ENCODE measurements at places on chromosomes 7 and 10.
A peak's percentile ranks its signal among the peaks of the same experiment; 100 is the strongest.

GRCh38 chr7:15279640-15280039 lies 282.2 kb downstream of the AGMO start:
- no peak for DNase-seq

DNA sequence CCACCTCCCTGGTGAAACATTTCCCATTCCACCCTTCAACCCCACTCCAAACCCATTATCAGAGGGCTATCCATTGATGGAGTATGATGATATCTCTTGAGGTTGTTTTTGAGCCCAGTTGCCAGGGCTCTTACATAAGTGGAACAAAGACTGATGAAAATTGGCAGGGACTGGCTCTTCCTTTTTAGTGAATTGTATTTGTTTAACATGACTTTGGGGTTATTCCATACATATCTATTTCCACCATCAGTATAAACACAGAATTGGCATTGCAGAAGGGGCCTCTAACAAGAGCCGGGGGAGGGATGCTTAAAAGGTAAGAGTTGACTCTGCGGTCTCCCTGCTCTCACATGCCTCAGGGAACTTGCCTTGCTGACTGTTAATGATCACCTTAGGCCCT lies 28.9 kb downstream of the FZD1 start:
- no peak for DNase-seq

GRCh38 chr10:127325506-127325905 lies 129.1 kb upstream of the INSYN2A start:
- no peak for DNase-seq

DNA sequence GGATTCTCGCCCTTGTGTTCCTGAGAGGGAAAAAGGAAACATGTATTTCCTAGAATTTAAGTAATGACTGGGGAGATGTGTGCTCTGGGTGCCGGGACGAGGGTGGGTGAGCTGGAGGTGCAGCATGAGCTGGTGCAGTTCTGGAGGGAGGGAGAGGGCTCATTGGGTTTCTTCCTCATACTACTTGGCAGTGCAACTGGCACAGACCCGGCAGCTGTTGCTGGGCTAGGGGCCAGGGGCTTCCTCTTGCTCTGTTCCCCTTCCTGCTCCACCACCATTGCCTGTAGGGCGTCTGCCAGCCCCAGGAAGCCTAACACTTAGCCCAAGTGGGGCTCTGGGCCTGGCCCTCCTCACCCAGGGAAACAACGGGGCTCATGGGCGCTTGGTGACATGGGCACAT lies 5.9 kb downstream of the RET start:
- DNase-seq: no peak

DNA sequence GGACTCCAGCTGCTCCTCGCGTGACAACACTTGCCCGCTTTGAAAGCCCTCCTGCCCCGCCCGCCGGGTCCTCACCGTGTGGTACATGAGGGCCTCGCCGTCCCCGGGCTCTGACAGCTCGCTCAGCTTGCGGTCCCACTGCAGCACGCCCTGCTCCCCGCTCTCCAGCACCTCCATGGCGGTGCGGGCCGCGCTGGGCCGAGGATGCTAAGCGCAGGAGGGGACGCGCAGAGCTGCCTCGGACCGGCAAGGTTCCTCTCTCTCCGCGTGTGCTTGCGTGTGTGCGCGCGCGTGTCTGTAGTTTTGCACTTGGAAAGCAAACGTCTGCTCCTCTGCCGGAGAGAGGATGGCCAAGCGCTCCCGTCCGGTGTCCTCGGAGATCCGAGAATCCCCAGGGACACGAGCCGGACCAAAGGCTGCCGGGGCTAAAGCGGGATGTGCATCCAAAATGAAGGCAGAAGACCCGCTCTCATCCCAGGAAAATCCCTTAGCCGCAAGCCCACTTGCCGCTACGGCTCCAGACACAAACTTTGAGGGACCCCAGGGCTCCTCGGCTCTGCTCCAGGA lies at the start of gene CREB3L2:
Gene CREB3L2 (minus strand): TSS at position 558 of the 567 bp plus-strand sequence. CDS start 381 bp downstream, at position 177.
- peak; percentile 69 for DNase-seq

DNA sequence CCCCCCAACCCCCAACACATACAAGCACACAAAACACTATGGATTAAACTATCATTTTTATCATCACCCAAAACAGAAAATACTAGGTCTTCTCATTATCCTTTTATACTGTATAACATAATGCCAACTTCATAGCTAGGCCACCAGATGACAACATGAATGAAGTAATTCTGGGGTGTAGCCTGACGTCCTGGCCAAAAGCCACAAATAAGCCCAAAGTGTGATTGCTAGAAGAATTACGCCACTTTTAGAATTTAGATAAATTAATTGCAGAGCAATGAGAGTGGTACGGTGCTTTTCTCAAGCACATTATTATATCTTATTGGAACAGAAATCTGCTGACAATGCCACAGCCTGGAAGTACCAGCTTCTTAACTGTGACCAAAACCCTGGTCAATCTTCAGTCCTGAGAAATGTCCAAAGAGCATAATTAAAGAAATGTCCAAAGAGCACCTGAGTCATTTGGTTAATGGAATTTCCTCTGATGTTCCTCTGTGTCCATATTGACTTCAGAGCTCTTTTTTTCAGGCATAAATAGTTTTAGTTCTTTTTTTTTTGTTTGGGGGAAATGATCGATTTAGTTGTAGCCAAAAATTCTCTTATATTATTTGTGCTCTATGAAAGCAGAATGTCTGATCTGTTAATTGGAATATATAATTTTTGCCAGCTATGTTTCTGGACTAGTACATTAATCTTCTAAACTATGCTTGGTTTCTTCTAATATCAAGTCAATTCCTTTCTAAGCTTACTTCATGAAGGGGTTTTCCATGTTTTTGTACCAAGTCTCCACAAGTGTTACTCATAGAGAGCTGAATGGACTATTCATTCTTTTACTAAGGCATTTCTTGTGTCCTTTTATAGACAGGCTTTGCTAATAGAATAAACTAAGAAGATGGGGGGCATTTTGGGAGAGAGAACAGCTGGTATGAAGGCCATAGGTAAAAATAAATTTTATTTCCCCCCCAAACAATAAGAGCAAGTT lies 233.4 kb upstream of the SLC26A5 start:
- peak; percentile 67 for DNase-seq

DNA sequence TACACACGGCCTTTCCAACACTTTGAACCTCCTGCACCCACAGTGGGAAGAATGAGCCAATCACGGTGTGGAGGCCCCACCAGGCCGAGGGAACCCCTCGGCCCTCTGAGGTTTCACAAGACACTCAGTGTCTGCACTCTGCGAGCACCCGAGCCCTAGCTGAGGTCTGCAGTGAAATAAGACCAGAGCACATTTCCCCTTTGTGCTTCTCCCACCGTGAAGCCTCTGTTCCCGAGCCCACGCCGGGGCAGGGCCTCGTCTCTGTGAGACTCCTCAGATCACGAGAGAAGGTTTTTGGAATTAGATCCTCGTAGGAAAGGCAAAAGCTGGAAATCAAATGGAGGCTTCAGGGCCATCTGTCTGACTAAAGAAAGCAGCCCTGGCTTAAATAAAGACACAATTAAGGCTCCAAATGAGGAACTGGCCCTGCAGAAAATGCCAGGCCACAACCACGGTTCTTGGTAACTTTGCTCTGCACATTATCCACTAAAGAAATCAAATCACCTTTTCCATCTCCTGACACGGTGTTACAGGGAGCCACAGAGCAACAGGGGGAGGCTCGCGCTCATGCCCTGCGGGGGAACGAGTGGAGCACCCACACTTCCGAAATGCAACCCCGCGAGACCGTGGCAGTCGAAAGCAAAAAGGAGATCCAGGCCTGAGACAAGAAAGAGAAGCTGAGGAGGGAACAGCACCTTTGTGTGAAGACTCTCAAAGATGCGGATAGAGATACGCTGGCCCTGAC lies 43.7 kb downstream of the FAM53B start:
- DNase-seq: no peak

Measured in kidney tubule cell (primary cell).